ENCODE measurements at places on chromosomes 1 and 21. TPM values are rescaled to one million over a fixed set of nuclear protein-coding genes. Genes with fewer than 3 reads are reported as not detected.

Gene LRRIQ3
- total RNA-seq = 0.54 TPM

DNA sequence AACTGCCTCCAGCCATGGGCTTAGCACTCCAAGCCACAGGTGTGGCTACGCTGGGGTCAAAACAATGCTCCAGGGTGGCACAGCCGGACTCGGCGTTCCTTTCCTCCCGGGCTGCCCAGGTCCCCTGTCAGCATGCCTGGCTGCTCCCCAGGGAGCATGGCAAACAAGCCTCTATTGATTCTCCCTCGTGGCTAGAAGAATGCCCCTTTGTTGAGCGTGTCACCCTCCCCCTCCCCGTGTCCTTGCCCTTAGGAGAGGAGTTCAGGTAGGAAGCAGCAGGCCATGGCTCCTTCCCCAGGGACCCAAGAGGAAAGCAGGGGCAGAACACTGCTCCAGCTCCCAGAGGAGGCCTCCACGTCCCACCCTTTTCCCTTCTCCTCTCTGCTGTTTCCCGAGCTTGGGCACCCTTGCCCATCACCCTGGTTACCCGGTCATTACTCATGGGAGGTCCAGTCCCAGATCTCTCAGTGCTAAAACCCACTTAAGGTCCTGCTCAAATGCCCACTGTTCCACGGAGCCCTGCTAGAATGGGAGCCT lies 57.4 kb upstream of the CITED4 start:
- DNase-seq = no peak

DNA sequence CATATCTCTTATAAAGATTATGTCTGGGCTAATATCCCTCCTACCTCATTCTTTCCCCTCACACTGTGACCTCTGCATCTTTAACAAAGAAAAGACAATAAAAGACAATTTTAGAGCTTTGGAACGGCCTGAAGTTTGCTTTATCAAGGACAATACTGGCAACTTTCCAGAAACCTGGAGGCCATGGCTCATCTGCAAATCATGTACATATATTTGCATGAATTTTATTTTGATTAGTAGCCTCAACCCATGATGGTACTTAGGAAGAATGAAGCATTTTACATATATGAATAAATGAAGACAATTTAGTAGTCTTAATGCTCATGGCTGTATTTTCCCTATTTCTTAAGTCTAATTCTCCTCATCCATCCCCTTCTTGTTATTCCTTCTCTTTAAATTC lies 612.2 kb upstream of the CXADR start:
- DNase-seq = no peak

GRCh38 chr1:226748306-226748705 lies 9.2 kb upstream of the ITPKB start:
- no peak for DNase-seq

Gene DLGAP3
- total RNA-seq = 0.53 TPM

DNA sequence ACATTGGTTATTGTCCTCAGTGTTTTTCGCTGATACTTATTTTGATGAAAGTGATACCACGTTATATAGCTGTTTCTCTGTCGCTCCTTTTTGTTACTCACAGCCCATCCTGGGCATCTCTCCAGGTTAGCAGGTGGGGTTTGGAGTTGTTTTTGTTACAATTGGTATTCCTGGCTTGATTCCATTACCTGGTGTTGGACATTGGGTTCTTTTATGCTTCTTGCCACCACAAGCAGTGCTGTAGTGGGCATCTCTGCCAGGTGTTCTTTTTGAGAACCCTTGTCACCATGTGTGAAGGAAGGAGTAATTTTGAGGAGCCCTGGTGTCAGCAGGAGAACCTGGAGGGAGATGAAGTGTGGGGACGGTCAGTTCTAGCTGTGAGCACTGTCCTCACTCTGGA lies 47.5 kb upstream of the PWP2 start:
- DNase-seq = no peak

DNA sequence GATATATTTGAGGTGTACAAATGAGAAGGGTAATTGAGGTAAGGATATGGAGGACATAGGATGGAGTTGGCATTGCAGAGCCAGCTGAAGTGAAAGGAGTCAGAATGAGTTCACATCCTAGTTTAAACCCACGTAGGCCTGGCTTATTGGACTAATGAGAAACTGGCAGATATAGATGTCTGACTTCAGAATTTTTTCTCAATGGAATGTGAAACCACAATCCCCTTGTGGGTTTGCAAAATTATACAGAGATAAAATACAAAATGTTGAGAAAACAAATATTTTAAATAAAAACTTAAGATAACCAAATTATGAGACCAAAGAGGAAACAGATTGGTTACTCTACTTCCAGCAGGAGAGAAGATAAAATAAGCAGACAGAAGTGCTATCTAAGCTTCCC lies 277.4 kb upstream of the LRRC7 start:
- DNase-seq = no peak

DNA sequence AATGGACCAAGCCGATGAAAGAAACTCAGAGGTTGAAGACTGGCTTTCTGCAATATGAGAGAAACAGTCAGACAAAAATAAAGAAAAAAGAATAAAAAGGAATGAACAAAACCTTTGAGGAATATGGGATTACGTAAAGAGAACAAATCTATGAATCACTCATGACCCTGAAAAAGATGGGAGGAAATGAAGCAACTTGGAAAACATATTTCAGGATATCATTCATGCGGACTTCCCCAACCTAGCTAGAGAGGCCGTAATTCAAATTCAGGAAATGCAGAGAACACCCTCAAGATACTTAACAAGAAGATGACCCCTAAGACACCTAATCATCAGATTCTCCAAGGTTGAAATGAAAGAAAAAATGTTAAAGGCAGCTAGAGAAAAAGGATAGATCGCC lies 705.3 kb upstream of the CHRM3 start:
- DNase-seq = no peak

DNA sequence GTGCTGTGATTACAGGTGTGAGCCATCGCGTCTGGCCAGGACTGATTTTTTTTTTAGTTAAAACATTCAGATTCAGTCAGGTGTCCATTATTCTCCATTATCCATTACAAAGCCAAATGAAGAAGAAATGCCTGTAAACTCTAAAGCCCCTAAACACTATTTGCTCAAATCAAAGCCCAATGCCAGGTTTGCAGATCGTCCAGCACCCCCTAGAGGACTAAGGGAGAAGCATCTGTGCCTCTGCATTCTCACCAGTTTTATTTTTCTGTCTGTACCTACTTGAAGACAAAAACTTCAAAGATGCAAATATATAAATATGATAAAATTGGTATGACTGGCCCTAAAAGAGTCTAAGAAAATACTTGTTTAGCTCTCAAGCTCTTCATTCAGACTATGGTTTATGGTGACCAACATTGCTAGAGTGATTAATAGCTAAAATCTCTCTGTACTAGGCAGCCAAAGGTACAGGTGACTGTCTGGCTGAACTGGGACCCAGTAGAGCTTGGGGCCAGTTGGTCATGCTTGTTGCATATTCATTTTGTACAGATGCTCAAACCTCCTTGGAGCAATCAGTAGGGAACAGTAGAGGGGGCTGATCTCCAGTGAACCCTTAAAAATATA lies 138.4 kb downstream of the SYT2 start:
- DNase-seq = peak; percentile 56

Gene PPIAL4G
- total RNA-seq = not detected

Gene CD101
- 4.1 TPM for total RNA-seq

Gene ERICH3
- total RNA-seq = 0.13 TPM

- no peak for DNase-seq
Measured at GRCh38 chr1:16459352-16459925, 18.9 kb downstream of the NECAP2 start.
